Astrocyte of the spinal cord (primary cell): ENCODE measurements at places on chromosomes 12 and 14.

GRCh38 chr12:113852695-113853490 is 113.2 kb downstream of the RBM19 start:
- no peak for DNase-seq

GRCh38 chr14:106792543-106792942 is 1266.2 kb downstream of the TMEM121 start:
- DNase-seq: no peak

DNA sequence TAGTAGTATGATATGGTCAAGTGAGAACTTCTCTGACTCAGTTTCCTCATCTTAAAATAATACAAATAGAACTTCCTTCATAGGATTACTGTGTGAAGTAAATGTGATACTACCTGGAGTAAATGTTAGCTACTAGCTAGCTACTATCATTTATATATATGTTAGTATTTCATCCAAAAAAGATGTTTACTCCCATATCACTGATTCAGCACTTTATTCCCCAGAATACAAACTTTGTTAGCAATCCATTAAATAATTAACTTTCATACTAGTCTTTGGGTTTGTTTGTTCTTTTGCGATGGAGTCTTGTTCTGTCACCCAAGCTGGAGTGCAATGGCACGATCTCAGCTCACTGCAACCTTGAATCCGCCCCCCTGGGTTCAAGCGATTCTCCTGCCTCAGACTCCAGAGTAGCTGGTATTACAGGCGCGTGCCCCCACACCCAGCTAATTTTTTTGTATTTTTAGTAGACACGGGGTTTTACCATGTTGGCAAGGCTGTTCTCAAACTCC is 8.4 kb downstream of the SBNO1 start:
- DNase-seq: no peak

GRCh38 chr12:8088574-8088973 is 6.5 kb downstream of the NECAP1 start:
- DNase-seq: no peak

- no peak for DNase-seq
Observed at GRCh38 chr14:100470523-100470897, 116.7 kb downstream of the BEGAIN start.

DNA sequence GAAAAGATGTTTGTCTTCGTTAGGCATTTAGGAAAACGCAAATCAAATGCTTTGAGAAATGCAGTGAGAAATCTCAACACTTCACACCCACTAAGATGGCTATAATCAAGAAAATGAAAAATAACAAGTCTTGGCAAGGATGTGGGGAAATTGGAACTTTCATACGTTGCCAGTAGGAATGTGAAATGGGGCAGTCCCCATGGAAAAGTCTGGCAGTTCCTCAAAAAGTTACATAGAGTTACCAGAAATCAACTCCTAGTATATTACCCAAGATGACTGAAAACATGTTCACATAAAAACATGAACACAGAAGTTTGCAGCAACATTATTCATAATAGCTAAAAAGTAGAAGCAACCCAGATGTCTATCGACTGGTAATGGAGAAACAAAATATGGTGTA is 41.5 kb upstream of the LRTM2 start:
- DNase-seq: no peak

GRCh38 chr14:77158175-77158881 is 16.7 kb upstream of the ZDHHC22 start:
- DNase-seq: peak; percentile 47

GRCh38 chr12:9149372-9149771 is 33.7 kb upstream of the A2M start:
- DNase-seq: no peak

DNA sequence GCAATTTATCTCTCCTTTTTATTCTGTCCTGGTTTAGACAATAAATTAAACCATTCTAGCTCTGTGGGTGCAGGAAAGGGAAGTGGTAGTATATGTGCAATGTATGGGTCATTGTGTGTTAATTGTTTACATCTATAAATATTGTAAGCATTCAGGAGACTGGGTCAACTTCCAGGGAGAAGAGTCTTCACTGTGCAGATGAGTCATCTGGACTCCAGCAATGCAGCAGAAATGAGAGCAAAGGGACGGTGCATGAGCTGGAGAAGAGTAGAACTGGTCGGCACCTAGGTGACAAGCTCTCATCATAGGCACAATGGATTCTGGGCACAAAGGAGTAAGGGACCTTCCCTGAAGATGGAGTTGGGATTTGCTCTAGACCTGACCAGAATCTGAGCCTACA is 211.1 kb upstream of the DAAM1 start:
- no peak for DNase-seq

GRCh38 chr14:49396801-49397200 is 189.4 kb downstream of the RPS29 start:
- DNase-seq: peak; percentile 8

DNA sequence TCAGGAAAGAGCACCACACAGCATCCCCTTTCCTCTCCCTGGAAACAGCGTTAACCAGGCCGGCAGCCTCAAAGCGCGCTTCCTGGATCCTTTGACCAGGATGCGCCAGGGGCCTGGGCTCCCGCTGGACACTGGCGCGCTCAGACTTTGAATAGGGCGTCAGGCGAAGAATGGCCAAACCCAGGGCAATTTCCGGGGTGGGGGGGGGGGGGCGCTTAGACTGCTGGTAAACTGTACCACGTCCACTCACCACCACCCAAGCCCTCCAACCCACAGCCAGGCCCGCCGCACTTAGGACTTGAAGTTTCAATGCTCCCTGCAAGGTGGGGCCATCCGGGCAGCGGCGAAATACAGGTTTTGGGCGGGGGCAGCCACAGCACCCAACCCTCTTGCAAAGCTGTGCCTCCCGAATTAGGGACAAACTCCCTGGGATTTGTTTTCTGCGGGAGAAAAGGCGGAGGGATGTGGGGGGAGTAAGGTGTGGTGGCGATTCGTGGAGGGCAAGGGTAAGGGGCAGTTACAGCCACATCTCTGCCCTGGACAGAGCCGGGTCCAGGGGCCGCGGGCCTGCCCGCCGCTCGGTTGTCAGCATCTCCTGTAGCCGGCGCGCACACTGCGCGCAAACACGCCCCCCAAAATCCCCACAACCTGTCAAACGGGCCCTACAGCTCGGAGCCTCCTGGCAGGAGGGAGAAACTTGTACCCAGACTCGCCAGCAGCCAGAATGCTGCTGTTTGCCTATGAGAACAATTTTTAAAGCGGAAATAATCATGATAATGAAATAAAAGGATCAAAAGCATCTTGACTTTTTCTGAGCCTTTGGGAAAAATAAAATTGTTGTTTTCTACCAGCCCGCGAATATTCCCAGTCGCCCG is 958 bp downstream of the RTN1 start:
- DNase-seq: no peak

DNA sequence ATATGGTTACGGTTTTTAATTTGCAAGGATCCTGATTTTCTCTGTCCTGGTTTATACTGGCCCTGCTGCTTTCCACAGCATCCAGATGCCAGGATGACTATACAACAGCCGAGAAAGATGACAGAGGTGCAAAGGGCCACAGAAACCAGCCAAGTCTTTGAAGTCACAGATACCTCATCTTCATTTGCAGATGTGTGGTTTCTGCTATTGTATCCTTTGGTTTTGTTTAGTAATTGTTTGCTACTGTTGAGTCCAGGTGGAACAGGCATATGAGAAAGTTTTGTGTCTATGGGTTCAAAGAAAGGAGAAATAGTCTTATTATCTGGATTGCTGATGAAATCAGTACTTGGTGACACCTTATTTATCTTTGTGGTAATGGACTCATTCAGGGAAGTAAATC is 17.3 kb upstream of the KLHL42 start:
- no peak for DNase-seq

GRCh38 chr14:52067873-52068614 is 815 bp downstream of the NID2 start:
- no peak for DNase-seq
